Skeletal muscle cell (primary cell): ENCODE measurements at places on chromosomes 6 and 20.

GRCh38 chr6:121619987-121620740, 184.7 kb downstream of the GJA1 start:
- no peak for DNase-seq

DNA sequence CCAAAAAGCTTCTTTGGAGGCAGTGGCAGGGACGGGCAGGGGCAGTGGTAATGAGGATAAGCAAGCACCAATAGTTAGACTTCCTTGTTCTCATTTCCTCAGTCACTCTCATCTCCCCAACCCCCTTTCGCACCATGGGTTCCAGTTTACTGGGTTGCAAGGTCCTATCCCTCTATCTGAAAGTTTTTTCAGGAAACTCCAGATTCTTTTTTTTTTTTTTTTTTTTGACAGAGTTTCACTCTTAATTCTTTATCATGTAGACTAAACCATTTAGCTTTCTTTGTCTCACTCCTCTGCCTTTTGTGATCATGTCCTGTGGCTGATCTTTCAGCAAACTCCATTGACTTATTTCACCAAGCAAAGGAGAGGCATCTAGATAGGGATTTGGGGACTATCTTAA, 51.4 kb upstream of the GMDS start:
- DNase-seq: no peak

GRCh38 chr20:46573788-46574584, 23.5 kb upstream of the OCSTAMP start:
- no peak for DNase-seq

DNA sequence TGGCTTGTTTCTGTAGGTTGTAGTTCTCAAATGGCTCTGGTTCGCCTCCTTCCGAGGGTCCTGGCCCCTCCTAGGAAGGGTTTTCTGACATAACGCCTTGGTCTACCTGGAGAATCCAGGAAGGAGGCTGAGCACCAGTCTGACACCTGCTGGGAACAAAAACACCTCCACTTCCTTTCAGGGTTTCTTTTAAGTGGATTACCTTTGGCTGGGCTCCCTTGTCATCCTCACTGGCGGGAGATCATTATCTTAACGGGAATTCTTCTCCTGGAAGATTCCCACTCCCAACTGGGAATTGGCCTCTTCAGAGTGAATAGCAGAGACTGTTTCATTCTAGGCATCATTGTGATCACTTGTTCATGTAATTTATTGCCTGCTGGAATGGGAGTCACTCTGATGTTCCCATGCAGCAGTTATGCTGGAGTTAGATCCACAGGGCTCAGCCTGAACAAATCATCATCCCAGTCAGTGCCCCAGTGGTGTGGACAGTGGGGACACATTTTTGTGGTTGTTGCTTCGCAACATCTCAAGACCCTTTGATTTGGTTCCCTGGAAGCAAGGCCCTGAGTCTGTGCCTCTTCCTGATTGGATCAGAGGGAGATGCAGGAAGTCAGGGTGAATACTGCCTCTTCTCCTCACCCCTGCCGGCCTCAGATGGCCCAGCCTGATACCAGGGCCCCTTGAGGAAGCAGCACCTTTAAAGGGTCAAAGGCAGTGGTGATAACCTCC, 49.1 kb downstream of the LYRM2 start:
- no peak for DNase-seq

DNA sequence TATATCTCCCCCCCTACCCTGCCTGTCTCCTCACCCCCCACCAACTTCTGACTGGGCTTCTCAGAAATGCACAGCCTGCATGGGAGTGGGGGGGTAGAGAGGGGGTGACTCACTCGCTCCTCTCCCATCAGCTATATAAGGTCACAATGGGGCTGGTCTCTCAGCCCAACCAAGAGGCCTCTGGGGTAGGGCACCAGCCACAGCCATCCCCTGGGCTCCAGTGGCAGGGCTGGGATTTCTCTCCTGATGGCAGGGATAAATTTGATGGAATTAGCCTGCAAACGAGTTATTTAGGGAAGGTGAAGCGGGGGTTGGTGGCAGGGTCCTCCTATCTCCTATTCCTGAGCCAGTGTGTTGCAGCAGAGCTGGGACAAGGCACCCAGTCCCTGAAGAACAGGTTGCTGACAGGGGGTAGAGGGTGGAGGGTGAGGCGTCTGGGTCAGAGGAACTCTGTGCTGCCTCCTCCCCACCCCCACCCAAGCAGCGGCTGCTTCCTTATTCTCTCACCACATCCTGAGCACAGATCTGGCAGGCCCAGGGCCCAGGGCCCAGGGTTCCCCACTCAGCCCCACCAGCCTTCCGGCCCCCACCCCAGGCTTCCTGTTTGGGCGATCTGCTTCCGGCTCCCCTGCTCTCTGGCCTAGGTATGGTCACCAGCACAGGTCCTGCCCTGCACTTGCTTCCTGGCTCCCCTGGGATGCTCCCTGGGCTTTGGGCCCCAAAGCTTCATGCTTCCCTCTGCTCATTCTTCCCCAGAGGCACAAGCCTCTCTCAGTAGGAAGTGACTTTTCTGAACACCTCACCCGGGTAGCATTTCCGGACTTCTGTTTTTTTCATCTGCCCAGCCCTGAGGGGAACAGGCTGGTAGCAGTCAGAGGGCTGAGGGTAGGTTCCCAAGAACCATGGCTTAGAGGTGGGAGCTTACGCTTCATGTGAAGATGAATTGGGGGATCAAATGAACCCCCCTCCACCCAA, 4.0 kb downstream of the PPP1R18 start:
- DNase-seq: peak; percentile 66

DNA sequence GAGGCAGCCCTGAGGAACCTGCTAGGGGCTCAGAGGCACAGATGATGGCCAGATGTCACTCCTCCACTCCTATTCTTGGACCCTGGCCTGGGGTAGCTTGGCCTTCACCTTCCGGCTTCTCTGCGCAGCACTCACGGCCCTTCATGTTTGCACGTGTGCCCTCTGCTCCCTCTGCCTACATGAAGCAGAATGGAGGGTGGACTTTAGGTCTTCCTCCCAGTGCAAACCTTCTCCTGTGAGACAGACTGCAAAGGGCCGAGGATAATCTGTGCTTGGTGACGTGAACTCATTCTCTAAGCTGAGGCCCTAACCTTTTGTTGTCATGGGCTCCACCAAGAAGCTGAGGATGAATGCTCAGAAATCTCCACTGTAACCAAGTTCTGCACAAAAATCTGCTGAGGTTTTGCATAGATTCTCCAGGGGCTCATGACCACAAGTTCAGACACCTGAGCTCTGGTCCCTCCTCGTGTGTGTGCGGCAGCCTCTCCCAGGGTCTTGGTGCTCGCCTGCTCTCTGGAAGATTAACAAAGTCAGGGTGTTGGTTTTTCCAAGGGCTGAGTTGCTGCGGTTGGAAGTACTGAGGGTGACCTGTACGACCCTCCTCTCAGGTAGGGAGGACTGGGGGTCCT, 25.5 kb upstream of the FOXO3 start:
- no peak for DNase-seq

DNA sequence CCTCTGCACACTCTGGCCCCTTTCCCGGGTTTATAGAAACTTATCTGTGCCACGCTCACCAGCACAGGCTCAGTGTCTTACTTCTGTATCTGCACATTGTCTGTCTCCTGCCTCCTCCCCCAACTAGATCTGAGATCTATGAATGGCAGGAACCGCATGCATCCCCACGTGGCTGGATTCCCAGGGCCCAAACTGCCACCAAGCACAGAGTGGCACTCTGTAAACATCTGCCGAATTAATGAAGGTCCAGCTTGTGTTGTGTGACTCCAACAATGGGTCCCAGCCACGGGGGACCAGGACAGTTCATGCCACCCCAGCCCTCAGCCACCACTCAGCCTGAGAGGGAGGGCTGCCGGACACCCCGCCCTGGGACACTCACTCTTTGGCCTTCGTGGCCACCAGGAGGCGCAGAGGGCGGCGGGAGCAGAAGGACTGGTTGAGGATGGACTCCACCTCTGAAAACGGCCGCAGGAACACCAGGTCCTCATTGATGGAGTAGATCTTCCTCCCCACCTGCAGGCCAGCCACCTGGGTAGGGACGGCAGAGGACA, 171.1 kb downstream of the PREX1 start:
- DNase-seq: no peak

- DNase-seq: no peak
Observed at GRCh38 chr6:30149234-30149633, 11.8 kb downstream of the TRIM10 start.

DNA sequence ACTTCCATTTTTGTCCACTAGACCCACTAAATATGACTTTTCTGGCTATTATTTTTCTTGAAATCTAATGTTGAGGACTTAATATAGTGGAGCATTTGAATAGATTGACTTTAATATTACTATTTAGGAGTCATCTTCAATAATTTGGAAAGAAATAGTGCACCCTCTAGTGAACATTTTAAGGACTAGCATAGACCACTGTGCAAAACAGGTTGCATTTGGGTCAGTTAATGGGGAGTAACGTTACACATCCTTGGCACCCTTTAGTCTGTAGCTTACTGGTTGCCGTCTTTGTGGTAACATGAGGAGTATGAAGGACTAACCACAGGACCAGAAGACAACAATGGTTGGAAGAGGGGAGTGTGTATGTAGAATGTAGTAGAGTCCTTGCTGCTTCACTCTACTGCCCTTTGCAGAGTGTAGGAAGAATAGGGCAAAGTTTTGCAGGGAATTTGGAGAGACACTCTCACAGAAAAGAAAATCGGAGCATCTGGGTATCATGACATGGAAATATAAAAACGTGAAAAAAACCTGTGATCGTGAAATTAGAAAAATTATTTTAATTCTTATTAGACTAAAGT, 25.2 kb downstream of the RFPL4B start:
- DNase-seq: no peak

- DNase-seq: no peak
Observed at GRCh38 chr6:157630463-157631080, 192.5 kb upstream of the SNX9 start.

- no peak for DNase-seq
Observed at GRCh38 chr6:107744927-107745326, 79.2 kb downstream of the SCML4 start.

GRCh38 chr6:70196531-70196930, 106.4 kb downstream of the COL9A1 start:
- no peak for DNase-seq

GRCh38 chr6:113595911-113596376, 261.2 kb upstream of the MARCKS start:
- peak; percentile 95 for DNase-seq

DNA sequence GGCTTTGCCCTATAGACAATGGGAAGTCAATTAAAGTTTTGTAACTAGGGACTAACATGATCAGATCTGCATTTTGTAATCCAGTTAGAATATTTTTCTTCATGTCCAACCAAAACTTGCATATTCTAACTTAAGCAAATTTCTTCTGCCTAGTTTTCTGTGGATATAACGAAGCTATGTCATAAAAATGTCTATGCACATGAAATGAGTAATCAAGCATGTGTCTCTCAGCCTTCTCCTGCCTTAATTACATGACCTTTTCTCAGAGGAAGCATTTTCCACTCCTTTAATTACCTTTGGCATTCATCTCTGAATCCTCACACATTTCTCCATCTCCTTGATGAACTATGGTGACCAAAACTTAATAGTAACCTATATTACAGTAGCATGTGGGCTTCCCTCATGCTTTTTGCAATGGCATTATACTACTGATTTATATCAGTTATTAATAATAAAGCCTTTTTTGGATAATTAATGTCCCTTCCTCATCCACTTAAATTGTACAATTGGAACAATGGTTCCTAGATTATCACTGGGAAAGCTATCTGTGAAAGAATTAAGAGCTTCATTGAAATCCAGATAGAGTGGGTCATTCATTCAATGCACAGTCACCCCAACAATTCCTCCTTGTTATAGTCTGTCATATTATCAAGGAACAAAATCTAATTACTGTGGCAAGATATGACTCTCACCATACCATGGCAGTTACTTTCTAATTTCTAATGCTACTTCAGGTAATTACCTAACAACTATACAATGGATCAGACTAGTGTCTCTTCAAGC, 19.1 kb upstream of the FBXO9 start:
- no peak for DNase-seq

DNA sequence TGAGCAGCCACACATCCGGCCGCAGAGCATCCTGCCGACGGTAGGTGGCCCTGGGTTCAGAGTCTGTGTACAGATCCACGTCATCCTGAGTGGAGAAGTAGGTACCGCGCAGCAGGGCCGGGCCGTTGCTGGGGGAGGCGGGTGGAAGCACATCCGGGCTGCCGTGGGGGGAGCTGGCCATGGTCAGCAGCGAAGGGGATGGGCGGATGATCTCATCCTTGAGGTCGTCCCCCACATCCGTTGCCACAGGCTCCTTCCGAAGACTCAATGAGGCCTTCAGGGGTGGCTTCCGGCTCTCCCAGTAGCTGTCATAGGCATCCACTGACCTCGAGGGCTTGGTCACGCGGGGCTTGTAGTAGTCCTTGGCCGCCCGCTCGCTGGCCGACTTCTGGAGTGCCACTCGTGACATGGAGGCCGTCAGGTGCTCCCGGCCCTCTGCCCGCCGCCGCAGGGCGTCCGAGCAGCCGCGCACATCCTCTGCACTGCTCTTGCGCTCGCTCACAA, 9.2 kb downstream of the SPATA2 start:
- DNase-seq: no peak

GRCh38 chr20:15345287-15345686, 1007.9 kb upstream of the FLRT3 start:
- DNase-seq: no peak

- DNase-seq: no peak
Observed at GRCh38 chr6:3454273-3455010, 2.4 kb downstream of the SLC22A23 start.

DNA sequence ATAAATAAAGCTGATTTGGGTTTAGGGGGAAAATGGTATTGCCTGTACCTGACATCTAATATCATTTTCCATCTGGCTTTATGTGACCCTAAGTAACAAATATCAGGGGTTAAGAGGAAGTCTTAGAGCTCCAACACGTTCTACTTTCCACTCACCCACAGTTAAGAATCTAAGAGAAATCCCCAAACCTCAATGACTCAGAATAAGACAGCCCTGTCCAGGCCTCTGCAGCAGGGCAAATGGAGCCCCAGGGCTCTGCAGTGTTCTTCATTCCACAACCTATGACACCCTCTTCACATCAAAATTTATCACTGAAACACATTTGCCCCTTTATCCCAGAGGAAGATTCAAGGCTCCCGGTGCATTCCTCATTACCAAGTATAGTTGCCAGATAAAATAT, 20.3 kb upstream of the TENT5A start:
- DNase-seq: peak; percentile 38

GRCh38 chr6:105886066-105886813, 199.9 kb upstream of the PRDM1 start:
- no peak for DNase-seq

- DNase-seq: no peak
Observed at GRCh38 chr20:50248104-50248641, 57.5 kb downstream of the CEBPB start.

DNA sequence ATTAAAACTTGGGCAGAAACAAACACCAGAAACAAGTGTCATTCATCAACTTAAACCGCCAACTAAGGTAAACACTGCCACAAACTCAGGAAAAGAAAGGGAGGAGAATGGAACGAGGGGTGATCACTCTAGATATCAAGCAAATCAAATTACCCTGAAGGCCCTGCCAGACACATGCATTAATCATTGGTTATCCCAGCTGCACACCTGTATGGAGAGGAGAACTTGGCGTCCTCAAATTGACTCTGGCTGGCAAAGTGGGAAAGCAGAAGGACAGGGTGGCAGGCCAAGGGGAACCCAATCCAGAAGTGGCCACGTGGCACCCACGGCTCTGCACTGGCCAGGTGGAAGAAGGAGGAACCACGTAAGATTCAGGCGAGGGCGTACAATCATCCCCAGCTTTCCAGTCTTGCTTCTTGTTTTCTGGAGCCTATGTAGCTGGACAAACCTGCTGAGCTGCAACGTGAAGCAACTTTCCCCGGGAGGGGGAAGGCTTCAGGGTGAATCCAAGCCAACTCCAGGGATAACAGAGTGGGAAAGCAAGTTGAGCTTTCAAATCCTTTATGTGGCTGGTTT, 156.2 kb upstream of the JARID2 start:
- no peak for DNase-seq
